ENCODE measurements at places on chromosomes 12 and 14.

DNA sequence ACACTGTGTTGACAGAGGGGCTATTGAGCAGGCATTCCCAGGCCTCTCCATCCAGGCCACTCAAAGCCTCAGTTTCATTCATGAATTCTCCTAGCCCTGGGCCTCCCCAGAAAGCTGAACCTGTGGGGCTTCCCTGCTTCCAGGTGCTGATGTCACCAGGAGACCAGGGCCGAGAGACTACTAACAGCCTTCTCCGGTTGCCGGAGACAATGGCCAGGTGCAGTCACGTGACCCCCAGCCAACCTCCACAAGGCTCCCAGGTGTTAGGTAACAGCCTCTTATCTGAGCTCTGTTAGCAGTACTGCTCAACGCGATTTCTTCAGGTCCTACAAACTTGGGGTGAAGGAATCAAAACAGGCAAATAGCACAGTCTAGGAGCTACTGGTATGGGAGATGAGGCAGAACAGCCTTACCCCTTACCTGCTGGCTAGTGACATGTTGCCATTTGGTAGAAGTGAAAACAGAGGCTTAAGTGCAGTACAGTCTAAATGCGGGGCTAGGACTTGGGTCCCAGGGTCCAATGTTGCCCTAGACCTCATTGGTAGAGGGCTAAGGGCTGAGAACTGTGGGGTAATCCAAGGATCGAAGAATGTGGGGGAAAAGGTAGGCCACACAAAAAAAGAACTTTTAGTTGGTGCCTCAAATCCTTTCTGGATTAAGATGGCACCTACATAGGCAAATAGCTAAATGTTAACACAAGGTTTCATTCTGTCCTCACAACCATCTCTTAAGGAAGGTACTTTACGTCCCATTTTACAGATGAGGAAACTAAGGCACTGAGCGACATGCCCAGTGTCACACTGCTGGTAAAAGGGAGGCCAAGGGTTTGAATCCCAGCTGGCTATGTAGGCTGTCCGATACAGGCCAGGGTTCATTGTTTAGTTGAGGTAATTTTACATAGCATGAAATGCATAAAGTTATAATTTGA, 3.8 kb downstream of the CCDC88C start:
- DNase-seq: no peak

DNA sequence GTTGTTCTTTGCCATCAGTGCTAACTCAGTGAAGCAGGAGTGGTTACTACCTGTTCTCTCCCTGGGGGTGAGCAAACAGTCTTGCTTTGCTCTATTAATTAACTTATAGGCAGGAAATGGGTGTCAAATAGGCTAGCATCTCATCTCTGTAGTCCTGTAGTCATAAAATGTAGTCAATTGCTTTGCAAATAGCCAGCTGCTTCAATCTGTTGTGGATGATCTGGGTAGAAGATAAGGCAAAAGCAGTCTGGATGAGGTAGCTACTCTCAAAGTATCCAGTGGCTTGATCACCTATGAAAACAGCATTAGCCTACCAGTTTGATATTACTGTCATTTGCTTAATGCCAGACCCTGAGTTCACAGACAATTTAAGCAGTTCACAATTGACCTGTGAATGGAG, 369.0 kb upstream of the TMTC1 start:
- DNase-seq: no peak

GRCh38 chr12:55797068-55797467, 20.5 kb downstream of the SARNP start:
- no peak for DNase-seq

GRCh38 chr12:128155571-128155970, 111.4 kb upstream of the TMEM132C start:
- DNase-seq: no peak

GRCh38 chr12:68229956-68230355, 4.3 kb upstream of the IL26 start:
- DNase-seq: no peak

DNA sequence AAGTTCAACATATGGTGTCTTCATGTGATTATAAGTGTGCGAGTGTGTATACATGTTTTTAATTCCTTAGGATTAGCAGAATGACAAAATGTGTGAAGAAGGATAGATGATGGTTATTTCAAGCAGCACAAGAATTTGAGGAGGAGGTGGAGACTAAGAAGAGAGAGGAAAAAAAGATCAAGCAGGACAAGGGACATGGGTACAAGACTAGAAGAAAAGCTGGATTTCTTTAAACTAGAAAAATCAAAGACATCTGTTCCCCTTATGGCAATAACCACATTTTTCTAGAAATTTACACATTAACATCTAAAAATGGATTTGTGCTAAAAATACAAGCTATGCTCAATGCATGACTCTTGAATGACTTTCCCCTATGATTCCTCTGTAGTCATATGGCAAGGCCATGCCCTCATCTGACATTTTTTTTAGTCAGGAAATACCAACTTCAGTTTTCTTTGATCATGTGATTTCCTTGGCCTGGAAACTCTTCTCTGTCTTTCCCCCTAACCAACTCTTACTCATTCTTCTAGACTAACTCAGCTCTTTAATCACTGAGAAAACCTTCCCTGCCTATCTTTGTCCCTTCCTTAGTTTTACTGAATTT, 435.8 kb downstream of the NRXN3 start:
- no peak for DNase-seq

- DNase-seq: no peak
These were observed 195.2 kb upstream of the LRIG3 start for GRCh38 chr12:59115526-59115925.

DNA sequence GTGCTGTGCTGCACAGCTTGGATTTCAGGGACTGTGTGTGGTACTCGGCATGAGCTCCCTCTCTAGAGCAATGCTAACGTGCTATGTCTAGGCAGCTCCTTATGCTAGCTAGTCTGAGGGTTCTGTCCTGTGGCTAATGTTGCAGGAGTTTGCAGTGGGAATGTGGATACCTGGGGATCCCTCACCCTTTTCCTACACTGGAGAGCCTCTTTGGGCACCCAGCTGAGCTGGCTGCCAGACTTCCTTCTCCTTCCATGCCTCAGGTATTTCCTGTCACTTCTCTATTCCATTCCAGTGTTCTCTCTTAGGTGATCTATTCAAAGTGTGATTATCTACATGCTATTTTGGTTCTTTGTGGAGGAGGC, 64.9 kb downstream of the FBXO33 start:
- no peak for DNase-seq

DNA sequence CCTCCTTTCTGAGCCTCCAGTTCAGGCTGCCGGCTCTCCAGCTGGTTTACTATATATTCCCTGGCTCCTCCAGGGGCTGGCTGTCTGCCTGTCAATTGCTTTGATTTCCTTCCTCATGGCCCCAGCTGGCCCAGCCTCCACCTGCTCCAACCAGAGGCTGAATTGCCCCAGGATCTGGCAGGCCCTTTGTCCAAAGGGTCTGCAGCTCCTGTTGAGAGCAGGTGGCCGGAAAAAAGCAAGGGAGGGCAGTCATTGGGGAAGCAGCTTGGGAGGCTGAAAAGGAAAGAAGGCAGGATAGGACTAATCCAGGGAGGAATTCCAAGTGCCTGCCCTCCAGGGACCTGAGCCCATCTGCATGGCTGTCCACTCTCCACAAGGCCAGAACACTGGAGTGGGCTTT, 25.3 kb downstream of the PAH start:
- no peak for DNase-seq

DNA sequence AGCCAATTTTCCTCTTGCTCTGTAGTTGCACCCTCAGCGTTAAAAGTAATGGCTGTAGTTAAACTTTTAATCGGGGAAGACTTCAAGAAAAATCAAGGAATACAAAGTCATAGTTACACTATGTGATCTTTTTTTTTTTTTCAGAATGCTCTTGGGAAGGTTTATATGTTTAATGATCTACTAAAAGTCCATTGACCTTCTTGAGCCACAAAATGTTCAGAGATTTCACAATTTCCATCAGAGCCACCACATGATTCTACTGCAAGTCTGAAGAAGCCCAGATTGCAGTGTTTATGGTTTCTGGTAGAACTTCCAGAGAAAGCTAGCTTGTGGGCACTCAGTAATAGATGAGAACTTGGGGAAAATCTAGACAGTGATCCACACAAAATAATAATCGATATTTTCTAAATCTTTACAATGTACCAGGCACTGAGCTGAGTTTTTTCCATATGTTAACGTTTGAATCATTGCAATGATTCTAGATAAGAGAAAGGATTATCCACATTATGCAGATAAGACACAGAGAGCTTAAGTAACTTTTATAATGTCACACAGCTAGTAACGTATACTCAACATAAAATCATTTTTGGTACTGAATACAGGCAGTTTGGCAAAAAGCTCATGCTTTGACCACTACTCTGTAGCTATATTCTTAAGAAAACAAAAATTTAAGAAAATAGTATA, 38.3 kb downstream of the GYS2 start:
- no peak for DNase-seq

GRCh38 chr12:40137252-40137651, 31.4 kb upstream of the SLC2A13 start:
- DNase-seq: no peak

DNA sequence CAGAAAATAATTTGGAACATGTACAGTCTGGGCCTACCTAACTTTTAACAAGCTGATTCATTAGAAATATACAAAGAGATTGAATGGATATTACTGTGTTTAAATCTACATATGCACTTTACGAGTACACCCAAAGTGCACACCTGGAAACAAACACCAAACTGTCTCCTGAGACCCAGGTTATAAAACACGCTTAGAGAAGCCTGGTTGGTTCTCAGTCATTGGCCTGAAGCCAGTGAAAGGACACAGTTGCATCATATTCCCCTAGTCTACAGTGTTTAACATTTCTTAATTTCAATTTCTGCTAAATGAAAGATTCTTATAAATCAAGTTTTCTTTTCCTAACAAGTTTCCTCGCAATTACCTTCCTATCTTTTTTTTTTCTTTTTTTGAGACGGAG, 209.5 kb downstream of the FBXL14 start:
- DNase-seq: no peak

GRCh38 chr14:22488522-22489243, 100.3 kb downstream of the DAD1 start:
- DNase-seq: no peak

GRCh38 chr14:67493092-67493717, 4.7 kb upstream of the TMEM229B start:
- DNase-seq: no peak

- DNase-seq: no peak
These were observed 88.2 kb downstream of the SYNE2 start for GRCh38 chr14:63941023-63941422.

All from left renal cortex interstitium (tissue), 4 donors.